Stomach (tissue), 19 donors: ENCODE measurements at places on chromosomes 5 and 9. TPM values are rescaled to one million over a fixed set of nuclear protein-coding genes. Genes with fewer than 3 reads are reported as not detected.
A peak's percentile ranks its signal among the peaks of the same experiment; 100 is the strongest.

SPATA6L gene
- total RNA-seq: 32.7 TPM

DNA sequence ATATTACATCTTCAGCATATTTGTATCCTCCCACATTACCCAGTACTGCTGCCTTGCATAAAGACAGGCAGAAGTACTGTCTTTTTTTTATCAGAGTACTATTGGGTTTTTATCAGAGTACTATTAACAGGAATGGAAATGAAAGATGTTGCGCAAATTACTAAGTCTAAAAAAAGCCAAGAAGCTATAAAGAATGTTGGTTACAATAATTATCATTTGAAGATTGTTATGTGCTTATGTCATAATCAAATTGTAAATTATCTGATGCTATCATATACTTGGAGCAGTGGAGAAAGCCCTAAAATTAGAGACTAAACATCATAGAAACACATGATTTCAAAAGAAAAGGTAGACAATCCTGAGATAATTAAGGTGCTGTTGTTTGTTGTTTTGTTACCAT lies 188.8 kb downstream of the CCDC192 start:
- no peak overlapping the region for H3K4me3 ChIP-seq
- no peaks in the 10 kb centered on the region for H3K27me3 ChIP-seq
- no peak for DNase-seq
- no peaks in the 10 kb centered on the region for H3K4me1 ChIP-seq
- no peaks in the 10 kb centered on the region for H3K36me3 ChIP-seq

LCN9 gene
- not detected for total RNA-seq

PDE6A gene
- total RNA-seq: not detected

DNA sequence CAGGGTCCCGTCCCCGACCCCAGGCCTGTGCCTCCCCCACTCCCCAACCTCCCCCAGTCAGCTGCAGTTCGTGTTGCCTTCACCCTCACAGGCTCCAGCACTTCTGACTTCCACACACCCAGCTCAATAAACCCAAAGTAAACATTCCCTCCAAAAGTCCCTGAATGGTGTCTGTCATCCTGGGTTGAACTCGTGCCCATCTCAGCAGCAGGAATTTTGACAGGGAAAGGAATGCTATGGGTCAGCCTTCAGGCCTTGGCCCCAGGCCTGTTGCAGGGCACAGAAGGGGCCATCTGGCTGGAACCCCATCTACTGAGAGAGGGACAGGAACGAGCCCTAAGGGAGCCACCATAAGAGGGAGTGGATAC lies 29.6 kb upstream of the CNOT6 start:
- H3K4me3 ChIP-seq: no peak overlapping the region
- H3K36me3 ChIP-seq: no peaks in the 10 kb centered on the region
- H3K27me3 ChIP-seq: no peaks in the 10 kb centered on the region
- DNase-seq: no peak
- H3K4me1 ChIP-seq: peaks cover 10% of the 10 kb centered on the region

- H3K36me3 ChIP-seq: no peaks in the 10 kb centered on the region
- no peak overlapping the region for H3K4me3 ChIP-seq
- no peaks in the 10 kb centered on the region for H3K27me3 ChIP-seq
- DNase-seq: peak; percentile 72
- no peak overlapping the region for H3K27ac ChIP-seq
These were observed 207.0 kb upstream of the ACO1 start for GRCh38 chr9:32177396-32177795.

OR1J4 gene
- total RNA-seq: not detected
